ENCODE measurements at places on chromosomes 7 and 10.

GRCh38 chr10:34351161-34351560 is 463.9 kb downstream of the PARD3 start:
- no peak for DNase-seq

- DNase-seq: no peak
Measured at GRCh38 chr10:118595064-118595420, 406 bp downstream of the PRLHR start.

DNA sequence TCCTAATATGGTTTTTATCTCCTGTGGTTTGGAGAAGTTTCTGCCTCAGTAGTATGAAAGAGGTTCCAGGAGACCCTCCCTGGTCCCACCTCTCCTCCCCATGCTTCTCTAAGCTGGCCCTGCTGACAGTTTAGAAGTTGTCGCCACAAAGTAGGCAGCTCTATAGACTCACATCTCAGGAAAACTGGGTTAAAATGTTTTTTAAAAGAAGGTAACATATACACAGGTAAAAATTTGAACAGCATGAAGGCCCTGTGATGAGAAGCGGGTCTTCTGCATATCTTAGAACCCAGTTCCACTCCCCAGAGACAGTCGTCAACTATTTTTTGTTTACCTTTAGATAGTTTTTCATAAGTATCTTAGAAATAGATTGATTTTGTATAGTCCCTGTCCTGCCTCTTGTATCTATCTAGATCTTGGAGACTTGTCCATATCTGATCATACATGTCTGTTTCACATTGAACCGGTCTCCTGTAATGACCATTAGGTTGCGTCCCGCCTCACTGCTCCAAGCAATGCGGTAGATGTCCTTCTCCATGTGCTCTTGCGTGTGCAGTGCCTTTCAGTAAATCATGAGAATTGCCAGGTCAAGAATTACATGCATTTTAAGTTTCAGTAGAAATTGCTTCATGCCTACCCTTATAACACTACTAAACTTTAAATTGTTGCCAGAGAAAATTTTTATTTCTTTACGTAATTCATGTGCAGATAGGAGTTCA is 2.2 kb downstream of the DUSP5 start:
- DNase-seq: no peak

- peak; percentile 27 for DNase-seq
Measured at GRCh38 chr10:88525371-88526069, 57.6 kb downstream of the RNLS start.

GRCh38 chr7:17463511-17464085 is 165.1 kb downstream of the AHR start:
- DNase-seq: no peak

DNA sequence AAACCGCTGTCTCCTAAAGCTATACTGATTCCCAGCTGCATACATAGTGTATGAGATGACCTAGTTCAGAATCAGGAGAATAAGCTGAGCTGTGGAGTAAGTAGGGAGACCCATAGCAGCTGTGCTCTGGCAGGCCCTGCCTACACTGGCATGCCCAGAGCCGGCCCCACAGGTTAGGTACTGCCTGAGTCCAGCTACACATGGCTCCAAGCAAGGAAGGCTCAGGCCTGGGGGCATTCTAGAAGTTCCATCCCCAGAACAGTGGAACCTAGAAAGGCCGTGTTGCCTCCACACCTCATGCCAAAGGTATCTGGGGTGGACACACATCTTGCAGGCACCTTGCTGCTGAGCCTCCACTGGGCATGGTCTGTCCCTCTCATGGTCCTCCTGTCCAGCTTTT is 195.7 kb upstream of the CDCA7L start:
- DNase-seq: no peak

- peak; percentile 46 for DNase-seq
Measured at GRCh38 chr10:93186653-93187052, 113.0 kb downstream of the CYP26A1 start.

- DNase-seq: no peak
Measured at GRCh38 chr10:24930427-24930826, 22.0 kb downstream of the PRTFDC1 start.

DNA sequence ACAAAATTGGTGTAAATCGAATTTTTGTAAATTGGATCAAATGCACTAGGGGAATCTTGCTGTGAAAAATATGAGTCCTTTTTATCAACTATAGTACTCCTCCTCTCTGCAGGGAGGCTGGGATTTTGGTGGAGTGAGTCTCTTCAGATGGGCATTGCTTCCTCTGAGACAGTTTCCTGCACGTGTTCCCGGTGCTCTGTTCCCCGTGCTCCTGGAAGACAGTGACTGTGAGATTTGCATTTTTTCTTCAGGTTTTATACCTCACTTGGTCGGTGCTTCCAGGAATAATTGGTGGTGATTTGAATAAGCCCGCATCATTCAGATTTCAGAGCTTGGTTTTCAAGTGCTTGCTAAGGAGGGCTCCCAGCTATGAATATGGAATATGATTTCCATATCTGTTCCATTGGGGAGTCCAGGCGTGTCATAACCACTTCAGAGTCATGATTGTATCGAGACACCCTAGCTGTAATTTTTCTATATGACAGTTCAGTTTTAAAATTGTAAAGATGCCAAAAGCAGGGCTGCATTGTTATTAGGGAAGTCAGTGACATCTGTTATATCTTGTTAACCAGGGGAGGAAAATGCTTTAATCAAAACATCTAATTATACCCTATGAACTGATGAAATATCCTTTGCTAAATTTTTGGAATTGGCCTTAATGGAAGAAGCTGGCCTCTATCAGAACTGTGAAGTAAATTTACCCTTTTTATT is 12.3 kb downstream of the AUTS2 start:
- no peak for DNase-seq

DNA sequence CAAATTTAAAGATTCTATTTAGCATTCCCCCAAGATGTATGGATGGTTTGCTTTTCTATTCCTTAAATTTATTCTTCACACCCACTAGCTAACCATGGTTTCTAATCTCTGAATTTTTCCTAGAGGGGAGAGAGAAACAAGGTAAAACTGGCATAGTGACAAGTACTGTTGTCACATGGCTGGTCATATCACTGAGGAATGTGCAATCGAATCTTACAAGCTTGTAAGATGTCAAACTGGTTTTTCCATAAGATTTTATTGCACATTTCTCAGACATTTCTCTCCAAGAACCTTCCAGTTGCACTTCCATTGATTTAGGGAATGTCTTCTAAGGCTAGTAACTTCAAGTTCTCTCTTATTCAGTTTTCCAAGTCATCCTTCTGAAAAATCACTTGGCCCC is 89.8 kb downstream of the MBL2 start:
- no peak for DNase-seq

DNA sequence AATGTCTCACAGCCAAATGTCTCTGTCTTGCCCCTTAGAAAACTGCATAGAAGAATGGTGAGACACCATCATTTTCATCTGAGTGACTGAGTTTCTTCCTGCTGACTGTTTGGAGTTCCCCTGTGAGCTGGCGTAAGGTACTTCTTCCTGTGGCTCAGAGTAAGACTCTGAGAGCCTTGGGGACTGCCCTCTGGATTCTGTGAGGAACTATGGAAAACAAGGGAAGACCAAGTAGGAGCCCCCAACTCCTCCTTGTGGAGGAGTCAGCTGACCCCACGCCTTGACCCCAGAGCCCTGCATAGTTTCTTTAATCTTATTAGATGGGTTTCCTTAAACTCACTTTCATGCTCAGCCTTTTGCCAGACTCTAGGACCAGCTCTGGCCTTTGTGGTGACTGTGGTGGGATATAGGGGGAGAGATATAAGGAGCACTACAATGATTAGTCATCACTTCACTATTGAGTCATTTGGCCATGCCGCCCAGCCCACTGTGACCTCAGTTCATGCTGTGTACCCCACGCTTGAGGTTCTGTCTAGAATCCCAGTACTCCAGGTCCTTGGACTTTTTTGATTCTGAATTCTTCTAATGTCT is 51.8 kb upstream of the FAM133B start:
- peak; percentile 22 for DNase-seq

GRCh38 chr7:3691478-3692158 is 390.6 kb downstream of the SDK1 start:
- no peak for DNase-seq

GRCh38 chr10:58642283-58642682 is 129.6 kb downstream of the BICC1 start:
- DNase-seq: peak; percentile 64

GRCh38 chr7:44727937-44728262 is 20.7 kb upstream of the ZMIZ2 start:
- DNase-seq: no peak

DNA sequence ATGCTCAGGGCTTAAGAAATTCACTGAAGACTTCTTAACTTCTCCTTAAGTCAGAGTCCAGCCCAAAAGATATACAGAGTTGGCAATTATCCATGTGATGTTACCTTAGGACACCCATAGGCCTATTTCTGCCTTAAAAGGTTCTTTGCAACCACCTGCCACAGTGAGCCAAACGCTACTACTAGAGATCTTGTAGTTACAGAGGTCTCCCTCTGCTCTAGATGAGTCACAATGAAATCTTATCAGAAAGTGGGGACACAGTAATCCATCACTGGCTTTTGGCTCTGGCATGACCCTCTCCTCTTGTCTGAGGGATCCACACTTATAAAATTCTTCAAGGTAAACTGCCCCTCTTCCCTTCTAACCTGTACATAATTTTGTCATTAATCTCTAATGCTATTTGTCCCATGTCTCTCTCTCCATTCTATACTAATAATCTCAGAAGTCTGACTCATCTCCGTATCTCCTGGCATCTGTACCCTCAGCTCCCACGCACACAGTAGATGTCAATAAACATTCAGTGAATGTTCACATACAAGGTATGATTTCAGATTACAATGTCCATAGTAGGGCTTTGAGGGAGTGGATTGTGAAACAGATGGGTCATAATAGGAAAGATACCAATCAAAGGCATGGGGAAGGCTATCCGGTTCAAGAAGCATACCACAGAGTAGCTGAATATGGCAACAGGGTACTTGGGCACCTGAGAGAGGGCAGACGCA is 112.1 kb downstream of the SGMS1 start:
- no peak for DNase-seq

DNA sequence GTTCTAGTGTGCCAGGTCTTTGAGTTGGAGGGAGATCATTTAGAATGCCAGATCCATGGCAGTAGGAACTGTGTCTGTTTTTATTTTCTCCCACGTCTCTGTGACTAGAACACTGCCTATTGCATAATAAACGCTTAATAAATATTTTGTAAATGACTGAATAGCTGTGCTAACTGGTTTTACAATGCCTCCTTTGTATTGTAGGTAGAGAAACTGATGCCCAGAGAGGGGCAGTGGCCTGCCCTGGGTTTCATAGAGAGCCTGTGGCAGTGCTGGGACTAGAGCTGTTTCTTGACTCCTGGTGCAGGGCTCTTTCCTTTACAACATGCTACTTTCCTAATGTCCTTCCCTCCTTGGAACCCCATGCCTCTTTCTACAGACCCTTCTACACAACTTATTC is 2.5 kb downstream of the TAS2R5 start:
- DNase-seq: no peak

DNA sequence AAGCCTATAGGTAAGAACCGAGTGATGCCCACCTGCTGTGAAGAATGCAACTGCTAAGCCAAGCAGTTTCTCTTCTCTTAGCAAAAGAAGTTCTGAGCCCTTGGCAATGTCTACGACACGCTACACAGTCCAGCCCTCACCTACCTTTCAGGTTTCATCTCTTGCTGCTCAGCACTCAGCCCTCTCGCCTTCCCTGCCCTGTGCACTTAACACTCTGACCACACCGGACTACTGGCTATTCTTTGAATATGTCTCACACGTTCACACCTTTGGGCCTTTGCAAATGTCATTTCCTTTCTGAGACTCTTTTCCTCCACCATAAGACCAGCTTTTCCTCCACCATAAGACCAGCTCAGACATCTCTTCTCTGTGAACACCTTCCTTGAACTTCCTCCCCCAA is 67.0 kb upstream of the ITGB1 start:
- DNase-seq: no peak

DNA sequence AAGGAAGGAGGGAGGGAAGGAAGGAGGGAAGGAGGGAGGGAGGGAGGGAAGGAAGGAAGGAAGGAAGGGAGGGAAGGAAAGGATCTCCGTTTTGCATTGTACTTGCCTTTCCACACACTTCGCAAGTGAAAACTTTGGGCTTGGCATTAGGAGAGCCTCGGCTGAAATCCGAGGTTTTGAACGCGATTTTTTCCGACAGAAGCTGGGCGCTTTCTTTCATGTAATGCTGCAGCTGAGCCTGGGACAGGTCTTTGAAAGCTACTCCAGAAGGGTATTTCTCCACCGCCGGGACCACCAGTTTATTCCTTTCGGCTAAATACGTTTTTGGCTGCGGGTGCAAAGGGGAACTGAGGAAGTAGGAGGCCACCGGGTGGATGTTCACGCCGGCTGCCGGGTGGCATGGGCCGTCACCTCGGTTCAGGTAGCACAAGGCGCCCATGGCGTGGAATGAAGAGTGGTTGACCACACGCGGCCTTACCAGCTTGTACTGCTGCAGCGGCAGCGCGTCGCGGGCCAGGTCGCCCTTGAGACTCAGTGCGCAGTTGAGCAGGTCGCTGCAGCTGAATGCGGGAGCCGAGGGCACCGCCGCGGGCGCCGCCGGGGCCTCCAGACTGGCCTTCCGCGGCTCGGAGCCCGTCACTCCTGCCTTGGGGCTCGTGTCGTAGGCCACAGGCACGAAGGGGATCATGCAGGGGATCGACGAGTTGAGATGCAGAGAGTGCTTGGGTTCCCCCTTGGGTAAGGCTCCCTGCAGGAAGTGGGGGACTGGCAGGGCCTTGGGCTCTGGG is 825 bp downstream of the FEZF1 start:
- no peak for DNase-seq
